ENCODE measurements at places on chromosomes 11 and 22.

- DNase-seq, result no peak
These were observed 34.0 kb downstream of the FLI1 start for GRCh38 chr11:128727796-128728431.

DNA sequence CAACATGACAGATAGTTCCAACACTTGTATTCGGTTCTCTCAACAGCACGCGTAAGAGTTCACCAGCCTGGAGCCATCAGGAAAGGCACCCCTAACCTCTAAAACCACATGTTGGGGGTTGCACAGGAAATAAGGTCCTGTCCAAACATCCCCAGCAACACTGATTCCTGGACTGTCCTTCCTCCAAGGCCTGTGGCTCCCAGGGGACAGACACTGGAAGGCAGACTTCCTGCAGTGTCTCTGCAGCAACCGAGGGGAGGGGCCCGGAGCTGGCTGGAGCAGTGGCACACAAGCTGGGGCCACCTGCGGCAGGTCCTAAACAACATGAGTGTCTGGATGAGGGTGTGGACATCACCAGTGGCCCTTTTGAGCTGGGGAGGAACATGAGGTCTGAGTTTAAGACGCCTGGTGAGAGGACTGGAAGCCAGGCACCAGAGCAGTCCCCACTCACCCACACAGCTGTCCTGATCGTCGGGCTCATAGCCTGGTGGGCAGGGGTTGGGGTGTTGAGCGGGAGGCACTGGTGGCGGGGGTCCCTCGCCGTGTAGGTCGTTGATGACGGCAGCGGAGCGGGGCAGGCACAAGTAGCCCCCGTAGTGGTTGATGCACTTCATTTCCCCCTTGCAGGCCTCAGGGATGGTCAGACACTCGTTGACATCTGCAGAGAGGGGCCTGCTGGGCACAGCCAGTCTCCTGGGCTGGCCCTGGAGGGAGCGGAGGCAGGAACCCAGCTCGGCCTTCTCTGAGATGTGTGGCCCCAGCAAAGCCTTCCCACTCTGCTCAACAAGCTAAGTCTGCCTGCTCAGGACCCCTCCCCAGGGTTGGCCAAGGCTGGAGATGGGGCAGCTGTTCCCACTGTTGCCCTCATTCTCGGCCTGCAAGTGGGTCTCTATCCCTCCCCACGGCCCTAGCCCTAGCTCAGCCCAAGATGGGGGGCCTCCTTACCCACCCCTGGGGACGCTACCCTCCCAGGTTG lies 1.6 kb downstream of the EFEMP2 start:
- DNase-seq, result no peak

- DNase-seq, result no peak
These were observed 76.0 kb downstream of the MYEOV start for GRCh38 chr11:69369945-69370344.

- no peak for DNase-seq
These were observed 477.1 kb downstream of the BRD1 start for GRCh38 chr22:49350441-49351121.

DNA sequence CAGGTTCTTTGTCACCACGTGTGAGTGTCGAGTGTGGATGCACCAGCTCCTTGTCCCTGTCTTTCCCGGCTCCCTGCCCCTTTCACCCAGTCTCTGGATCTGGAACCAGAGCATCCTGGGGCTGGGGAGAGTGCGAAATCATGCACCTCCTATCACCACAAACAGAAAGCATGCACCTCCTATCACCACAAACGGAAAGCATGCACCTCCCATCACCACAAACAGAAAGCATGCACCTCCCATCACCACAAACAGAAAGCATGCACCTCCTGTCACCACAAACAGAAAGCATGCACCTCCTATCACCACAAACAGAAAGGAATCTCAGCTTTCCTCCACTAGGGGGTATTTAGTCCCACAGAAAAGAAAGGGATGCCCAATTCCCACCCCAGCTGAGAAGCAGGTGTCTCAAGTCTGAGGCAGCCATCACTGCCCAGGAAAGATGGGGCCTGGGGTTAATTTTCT lies 5.9 kb upstream of the GLB1L3 start:
- no peak for DNase-seq

DNA sequence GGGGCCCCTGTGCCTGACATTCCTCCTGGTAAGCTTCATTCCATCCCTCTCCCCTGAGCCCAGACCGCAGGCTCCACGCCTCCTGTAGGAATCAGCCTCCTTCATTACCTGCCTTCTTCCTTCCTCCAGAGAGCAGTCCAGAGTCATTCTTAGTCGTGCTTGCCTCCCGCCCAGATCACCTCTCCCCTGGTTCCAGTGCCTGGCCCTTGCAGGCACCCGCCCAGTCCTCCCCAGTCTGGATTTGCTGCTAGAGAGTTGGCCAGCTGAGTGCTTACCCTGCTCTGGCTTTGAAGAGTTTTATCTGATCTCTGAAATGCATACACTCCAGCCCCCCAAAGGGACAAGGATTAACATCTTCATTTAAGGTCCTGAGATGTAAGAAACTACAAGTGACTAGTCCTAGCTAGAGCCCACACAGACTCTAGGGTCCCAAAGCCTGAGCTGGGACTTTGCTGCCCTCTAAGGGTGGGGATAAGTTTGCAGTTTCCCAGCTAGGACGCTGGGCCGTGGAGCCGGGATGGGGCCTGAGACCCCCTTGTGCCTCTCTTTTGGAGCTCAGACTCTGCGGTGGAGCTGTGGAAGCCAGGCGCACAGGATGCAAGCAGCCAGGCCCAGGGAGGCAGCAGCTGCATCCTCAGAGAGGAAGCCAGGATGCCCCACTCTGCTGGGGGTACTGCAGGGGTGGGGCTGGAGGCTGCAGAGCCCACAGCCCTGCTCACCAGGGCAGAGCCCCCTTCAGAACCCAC lies 1.6 kb downstream of the NR1H3 start:
- DNase-seq, result no peak

- DNase-seq, result no peak
These were observed 82.4 kb upstream of the RTL6 start for GRCh38 chr22:44580176-44581095.

DNA sequence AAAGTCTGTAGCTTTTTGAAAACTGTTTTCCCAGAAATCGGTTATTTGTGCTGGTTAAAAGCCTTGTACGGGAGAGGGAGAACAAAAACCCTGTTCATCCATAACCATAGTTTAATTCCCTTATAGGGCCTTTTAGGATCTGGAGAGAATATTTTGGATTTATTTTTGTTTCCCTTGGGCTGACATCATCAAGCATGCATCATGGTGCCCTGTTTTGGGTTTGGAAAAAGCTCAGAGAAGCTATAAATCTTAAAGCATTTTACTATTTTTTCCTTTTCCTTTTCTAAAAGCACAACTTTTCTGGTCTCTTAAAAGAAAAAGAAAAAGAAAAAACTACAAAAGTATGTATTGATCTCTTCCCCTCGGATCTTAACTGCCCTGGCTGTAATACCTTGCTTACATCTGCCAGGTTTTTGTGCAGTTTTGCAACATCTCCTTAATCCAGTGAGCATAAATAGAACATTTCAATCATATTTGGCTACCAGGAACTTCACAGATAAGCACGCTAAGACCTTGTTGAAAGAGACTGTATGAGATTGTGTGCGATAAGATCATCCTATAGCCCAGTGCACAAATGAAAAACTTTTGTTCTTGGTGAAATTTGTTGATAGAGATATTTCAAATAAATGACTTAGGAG lies 88.0 kb downstream of the ZBTB16 start:
- DNase-seq, result no peak

GRCh38 chr11:123472236-123472935 lies 42.3 kb downstream of the GRAMD1B start:
- no peak for DNase-seq

GRCh38 chr11:92675303-92675702 lies 294.1 kb upstream of the MTNR1B start:
- DNase-seq, result no peak

DNA sequence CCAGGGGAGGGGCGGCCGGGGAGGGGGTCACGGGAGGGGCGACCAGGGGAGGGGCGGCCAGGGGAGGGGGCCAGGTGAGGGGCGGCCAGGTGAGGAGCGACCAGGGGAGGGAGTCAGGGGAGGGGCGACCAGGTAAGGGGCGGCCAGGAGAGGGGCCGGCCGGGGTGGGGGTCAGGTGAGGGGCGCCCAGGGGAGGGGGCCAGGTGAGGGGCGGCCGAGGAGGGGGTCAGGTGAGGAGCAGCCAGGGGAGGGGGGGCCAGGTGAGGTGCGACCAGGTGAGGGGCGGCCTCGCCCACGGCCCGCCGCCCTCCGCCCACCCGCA lies 355 bp downstream of the TESMIN start:
- no peak for DNase-seq

DNA sequence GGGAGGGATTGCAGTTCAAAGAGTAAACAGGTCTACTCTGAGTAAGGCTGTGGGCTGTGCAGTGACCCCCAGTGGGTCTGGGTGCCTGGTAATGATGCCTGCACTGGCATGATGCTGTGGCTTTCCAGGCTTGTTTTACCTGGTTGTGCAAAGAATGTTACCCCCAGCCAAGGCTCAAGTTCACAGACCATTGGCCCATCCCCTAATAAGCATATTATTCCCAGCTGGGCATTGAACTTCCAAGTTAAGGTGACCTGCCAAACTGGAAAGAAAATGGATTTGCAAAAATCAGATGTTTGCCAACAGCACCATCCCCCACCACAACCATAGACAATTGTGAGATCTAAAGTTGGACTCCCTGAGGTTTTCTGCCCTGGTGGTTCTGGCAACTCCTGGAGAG lies 7.9 kb upstream of the EHF start:
- no peak for DNase-seq

GRCh38 chr11:12531681-12532080 lies 142.5 kb upstream of the TEAD1 start:
- DNase-seq, result no peak

DNA sequence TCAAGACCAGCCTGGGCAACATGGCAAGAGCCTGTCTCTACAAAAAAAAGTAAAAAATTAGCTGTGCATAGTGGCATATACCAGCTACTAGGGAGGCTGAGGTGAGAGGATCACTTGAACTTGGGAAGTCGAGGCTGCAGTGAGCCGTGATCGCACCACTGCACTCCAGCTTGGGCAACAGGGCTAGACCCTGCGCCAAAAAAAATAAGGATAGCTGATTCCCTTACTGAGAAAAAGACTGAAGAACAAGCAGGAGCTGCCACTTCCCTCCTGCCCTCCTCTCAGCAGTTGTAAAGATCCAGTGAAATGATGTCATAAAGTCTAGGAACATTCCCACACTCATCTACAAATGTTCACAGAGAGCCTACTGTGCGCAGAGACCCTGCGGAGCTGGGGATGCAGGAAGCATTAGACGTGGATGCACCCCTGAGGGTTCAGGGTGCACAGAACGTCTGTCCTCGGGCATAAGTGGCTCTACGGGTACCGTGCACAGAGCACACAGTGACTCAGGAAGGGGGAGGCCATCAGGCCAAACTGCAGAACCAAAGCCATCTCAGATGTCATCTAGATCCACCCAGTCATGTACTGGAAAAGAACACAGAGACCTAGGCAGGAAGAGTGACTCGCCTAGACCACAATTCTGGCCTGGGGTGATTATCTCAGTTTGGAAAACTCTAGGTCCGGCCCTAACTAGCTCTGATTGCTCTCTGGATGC lies 11.7 kb downstream of the SEC14L2 start:
- DNase-seq, result no peak

GRCh38 chr11:99020352-99021225 lies at the start of gene CNTN5:
CNTN5 (plus strand) TSS chr11:99020949.
- DNase-seq, result no peak

GRCh38 chr11:87035976-87036583 lies 1.7 kb upstream of the TMEM135 start:
- no peak for DNase-seq

GRCh38 chr22:28183078-28183860 lies 264.2 kb upstream of the PITPNB start:
- no peak for DNase-seq

All from stimulated activated CD4-positive, alpha-beta T cell treated with anti-CD3 and anti-CD28 coated beads, TNF-alpha, amount 100 ng/mL, for 48 hours (primary cell).